Stimulated activated CD4-positive, alpha-beta T cell treated with anti-CD3 and anti-CD28 coated beads, TNF-alpha, amount 100 ng/mL, for 4 hours (primary cell): ENCODE measurements at places on chromosomes 3 and 15.

DNA sequence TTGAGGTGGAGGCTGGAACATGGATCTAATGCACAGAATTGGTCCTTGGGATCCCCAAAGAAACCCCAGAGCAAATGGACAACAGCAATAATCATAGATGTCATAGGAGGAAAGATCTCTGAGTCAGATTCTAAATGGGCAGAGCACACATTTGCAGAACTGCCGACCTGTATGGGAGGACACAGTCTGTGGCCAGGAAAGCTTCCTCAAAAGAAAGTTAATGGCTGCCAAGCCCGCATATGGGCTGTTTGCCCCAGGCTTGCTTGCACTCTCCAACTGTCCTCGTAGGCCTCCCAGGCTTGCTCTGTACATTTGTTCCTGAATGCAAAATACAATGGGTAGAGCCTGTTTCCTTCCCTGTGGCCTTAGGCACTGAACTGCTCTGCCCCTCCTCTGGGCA is 102.0 kb upstream of the PLXNA1 start:
- no peak for DNase-seq

DNA sequence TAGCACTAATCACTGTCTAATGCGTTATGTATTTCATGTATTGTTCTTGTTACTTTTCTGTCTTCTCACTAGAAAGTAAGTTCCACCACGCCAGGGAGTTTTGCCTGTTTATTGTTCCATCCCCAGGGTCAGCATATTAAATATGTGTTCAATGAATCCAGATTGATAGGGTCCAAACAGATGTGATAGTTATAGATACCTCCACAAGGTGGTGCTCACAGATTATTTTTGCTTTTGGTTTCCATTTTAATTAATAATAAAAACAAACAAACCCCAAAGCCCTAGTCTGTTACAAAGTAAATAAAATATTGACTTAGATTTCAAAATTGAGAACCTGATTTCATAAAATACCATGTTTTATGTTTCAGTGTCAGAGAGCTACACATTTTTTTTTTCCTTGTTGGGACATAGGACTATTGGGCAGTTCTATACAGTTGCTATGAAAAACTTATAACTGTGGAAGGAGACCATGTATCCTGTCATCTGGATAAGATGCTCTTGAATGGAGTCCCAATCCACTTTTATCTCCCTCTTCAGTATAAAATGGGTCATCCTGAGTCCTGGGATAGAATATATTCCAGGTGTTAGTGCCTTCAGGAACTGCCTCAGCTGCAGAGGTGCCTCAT is 12.4 kb downstream of the OTOL1 start:
- no peak for DNase-seq

DNA sequence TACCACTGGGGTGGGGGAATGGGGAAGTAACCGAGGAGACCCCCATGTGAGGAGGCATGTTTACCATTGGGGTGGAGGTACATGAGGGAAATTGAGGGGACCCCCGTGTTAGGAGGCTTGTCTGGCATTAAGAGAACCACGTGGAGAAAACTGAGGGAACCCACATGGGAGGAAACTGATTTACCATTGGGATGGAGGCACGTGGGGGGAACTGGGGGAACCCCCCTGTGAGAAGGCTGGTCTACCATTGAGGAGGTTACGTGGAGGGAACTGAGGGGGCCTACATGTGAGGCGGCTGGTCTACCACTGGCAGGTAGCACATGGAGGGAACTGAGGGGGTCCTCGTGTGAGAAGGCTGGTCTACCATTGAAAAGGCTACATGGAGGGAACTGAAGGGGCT is 159.4 kb downstream of the FBLN2 start:
- DNase-seq = no peak

DNA sequence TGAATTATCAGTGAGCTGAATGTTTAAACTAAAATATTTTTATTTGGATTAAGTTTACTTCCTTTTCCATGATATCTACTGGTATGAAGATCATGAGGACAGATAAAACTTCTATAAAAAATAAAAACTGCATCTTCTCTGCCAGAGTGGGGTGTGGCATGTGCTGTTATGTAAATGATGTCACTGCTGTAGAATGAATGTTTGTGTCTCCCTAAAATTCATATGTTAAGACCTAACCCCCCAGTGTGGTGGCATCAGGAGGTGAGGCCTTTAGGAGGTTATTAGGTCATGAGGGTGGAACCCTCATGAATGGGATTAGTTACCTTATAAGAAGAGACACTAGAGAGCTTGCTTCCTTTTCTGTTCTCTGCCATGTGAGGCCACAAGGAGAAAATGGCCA is 178.7 kb upstream of the DPH6 start:
- DNase-seq = no peak

GRCh38 chr15:56792211-56792610 is 58.9 kb upstream of the ZNF280D start:
- DNase-seq = no peak

GRCh38 chr15:56783156-56783856 is 50.0 kb upstream of the ZNF280D start:
- no peak for DNase-seq

- DNase-seq = no peak
These were observed 144.7 kb upstream of the ANKRD28 start for GRCh38 chr3:15942462-15942861.

- no peak for DNase-seq
These were observed 37.1 kb downstream of the MAP3K13 start for GRCh38 chr3:185399737-185400667.
